Astrocyte (in vitro differentiated cells and primary cell): ENCODE measurements at places on chromosomes 6 and 20. TPM values are rescaled to one million over a fixed set of nuclear protein-coding genes. Genes with fewer than 3 reads are reported as not detected.

- DNase-seq = peak; percentile 49
Observed at GRCh38 chr6:35152067-35152707, 11.0 kb upstream of the TCP11 start.

GRCh38 chr6:159017757-159018559 is 18.0 kb upstream of the RSPH3 start:
- DNase-seq = no peak

DNA sequence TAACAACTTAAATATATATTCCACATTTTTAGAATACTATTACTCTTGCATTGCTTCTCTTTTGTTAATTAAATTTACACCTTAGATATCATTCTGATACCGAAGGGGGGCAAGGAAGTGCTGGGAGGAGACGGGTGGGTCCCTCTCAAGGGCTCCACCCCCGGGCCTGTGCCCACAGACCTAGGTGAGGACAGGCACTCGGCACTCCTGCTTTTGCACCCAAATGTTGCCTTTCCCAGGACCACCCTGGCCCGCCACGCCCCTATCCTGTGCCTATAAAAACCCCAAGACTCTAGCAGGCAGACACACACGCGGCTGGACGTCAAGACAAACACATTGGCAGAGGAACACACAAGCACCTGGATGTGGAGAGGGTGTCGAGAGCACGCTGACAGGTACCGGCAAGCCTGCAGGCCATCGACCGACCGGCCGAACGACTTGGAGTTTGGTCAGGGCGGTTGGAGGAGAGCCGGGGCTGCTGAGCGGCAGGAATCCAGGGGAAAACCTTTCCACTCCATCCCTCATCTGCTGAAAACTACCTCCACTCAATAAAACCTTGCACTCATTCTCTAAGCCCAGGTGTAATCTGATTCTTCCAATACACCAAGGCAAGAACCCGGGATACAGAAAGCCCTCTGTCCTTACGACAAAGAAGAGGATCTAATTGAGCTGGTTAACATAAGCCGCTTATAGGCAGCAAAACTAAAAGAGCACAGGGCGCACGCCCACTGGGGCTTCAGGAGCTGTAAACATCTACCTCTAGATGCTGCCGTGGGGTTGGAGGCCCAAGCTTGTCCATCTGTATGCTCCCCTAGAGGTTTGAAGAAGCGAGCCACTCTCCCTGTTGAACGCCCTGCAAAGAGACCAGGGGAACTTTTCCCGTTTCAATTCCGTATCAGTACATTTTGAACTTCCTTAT is 197.4 kb upstream of the PRSS16 start:
- no peak for DNase-seq

GRCh38 chr20:60570481-60571277 is 612.5 kb downstream of the CDH26 start:
- DNase-seq = no peak

The KCNK5 gene
- 0.14 and 0.17 TPM in 2 replicates for total RNA-seq

DNA sequence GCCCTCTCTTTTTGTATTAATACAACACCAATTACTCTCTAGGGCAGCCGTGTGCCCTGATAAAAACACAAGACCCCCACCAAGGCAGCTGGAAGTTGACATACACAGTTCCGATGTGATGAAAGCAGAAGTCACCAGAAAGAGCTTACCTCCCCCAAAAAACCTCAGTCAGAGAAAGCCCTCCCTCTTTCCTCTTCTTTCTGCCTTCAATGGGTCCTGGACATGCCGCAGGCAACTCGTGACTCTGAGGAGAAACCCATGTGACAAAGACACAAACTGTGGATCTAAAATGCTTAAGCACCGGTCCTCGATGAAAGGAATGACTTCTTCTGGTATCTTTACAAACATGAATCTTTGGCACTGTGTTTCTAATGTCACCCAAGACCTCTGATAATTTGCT is 117.7 kb upstream of the CCDC28A start:
- no peak for DNase-seq

DNA sequence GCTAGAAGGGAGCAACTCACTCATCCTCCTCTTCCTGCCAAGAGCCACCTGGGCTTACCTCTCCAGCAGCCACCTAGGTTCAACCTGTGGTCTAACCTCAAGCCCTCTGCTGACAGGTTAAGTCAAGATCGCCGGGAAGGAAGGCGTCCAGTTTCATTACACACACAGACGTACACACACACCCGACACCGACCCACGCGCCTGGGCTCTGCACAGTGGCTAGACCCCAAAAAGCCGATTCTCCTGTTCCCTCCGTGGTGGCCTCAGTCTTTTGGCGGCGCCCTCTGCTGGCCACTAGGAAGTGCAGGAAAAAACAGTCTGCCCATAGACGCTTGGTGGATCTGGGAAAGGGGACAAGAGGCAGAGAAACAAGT is 52.8 kb downstream of the MRPL14 start:
- peak; percentile 55 for DNase-seq

GRCh38 chr6:209432-210103 is 82.7 kb upstream of the DUSP22 start:
- DNase-seq = no peak

- no peak for DNase-seq
Observed at GRCh38 chr20:44954211-44954610, 6.0 kb downstream of the TOMM34 start.

DNA sequence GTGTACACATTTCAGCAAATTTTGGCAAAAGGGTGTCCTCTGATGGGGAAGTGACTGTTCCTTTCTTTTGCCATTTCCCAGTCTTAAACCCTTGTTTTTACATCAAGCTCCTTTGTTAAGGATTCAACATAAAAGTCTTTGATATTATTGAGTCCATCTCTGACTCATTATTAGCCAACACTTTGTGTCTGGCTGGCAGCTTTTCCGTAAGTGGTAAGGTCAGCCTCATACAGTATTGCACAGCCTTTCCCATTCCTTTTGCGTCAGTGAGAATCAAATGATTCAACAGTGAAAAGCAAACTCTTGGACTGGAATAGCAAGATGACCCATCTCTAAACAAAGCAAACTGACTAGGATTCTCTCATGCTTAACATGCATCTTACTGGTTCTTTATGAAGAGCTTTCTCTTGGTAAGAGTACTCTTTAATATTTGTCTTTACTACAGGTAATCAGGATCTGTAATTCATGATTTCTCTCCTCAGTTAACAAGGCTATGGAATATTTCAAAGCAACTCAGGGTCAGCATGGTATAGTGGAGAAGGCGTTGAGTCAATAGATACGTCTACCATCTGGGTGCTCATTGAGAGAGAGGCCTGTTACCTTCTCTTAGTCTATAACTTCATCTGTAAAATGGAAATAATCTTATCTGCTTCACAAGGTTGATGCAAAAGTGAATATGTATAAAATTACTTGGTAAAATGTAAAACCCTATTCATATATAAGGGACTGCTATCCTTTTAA is 183.6 kb downstream of the PRL start:
- peak; percentile 100 for DNase-seq

GRCh38 chr20:9068841-9069663 is at the start of gene PLCB4:
Gene PLCB4, plus strand, starts transcription at chr20:9069087. Its CDS starts 238,728 bp downstream, at chr20:9307815.
- DNase-seq = peak; percentile 39

The SNAP91 gene
- total RNA-seq = 0.24 and 0.27 TPM in 2 replicates

DNA sequence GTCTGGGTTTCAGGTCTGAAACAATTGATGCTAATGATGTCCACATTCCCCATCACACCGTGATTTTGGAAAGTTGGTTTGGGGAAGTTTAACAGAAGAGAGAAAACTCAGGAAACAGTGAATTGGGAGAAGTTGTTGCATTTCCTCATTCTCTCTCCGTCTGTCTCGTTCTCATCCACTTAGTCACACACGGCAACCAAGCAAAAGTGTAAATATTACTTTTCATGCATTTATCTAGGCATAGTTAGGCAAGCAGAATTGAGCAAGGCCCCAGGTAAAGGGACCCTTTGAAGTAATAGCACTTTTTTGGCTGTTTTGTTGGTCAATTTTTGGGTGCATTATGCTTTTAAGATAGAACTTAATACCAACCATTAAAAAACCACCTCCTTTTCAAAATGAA is 137.0 kb upstream of the SULF2 start:
- DNase-seq = peak; percentile 66

DNA sequence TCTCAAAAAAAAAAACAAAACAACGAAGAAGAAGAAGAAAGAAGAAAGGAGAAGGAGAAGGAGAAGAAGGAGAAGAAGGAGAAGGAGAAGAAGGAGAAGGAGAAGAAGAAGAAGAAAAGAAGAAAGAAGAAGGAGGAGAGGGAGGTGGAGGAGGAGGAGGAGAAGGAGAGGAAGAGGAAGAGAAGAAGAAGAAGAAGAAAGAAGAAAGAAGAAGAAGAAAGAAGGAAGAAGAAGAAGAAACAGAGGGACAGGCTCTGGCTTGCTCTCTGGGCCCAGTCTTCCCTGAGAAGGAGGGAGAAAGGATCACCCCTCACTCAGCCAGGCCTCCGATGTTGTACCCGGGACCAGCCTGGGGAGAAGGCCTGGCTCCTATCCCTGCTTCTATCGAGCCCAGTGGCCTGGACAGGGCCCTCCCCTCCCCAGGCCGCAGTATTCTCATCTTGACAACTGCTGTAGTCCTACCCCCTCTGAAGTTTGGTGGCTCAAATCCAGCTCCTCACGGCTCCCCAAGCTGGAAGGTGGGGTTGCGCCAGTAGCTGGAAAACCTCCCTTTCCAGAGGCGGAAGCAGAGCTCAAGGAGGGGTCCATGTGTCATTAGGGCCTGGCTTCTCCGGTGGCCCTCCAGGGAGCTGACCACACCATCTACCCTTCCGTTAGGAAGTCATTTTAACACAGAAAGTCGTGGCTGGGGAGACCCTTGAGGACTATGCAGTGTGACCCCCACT is 18.9 kb downstream of the C6orf132 start:
- no peak for DNase-seq
